ENCODE measurements at places on chromosomes 2 and 18.
A peak's percentile ranks its signal among the peaks of the same experiment; 100 is the strongest.

DNA sequence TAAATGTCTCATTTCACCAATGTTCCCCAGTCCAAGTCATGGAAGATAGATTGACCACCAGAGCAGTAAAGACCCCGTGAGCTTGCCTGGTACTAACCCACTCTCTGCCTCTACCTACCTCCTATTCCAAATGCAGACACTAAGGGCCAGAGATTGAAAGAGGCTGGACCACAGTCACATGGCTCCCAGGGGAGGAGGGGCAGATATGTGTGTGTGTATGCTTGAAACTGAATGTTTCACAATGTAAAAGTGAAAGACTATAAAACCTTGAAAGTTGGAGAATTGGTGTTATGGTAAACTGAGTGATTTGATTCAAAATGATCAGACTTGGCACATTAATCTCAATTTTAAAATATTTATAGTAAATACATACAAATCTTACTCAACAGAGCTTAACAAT is 21.7 kb upstream of the KLHL29 start:
- DNase-seq = no peak

DNA sequence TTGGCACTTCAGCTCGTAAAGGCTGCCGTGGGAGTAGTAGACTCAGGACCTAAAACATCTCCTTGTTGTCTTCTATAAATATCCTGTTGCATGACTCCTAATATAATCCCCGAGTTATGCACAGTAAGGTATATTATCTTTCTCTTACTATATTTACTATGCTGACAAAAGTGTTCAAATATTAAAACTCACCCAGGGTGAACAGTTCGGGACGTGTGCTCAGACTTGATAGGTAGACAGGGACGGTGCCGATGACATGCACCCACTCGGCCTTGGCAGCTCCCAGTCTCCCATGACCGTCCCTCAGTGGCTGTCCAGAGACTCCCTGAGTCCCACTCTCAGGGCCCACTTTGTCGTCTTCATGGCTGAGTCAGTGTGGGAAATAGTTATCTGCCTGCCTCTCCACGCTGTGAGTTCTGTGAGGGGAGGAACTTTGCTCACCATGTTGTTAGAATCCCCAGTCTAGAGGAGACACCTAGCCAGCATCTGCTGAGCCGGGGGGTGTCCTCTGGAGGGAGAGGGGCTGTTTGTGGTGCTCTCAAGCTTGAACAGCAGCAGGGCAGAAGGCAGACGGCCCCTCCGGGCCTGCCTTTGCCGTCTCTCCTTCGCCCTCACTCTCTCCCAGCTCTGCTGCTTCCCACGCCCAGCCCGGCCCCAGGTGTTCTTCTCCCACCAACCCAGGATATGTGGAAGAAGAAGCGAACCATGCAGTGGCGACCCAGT is 75.0 kb downstream of the DGKD start:
- DNase-seq = no peak

- no peak for DNase-seq
Measured at GRCh38 chr18:43193336-43193735, 77.9 kb upstream of the RIT2 start.

- no peak for DNase-seq
Measured at GRCh38 chr2:178530625-178531142, 50.4 kb downstream of the PLEKHA3 start.

GRCh38 chr18:28365411-28365831 is 188.5 kb upstream of the CDH2 start:
- no peak for DNase-seq

- no peak for DNase-seq
Measured at GRCh38 chr2:206260188-206261012, 14.1 kb upstream of the ZDBF2 start.

- no peak for DNase-seq
Measured at GRCh38 chr2:197113275-197113711, 186.8 kb upstream of the PGAP1 start.

GRCh38 chr2:76008001-76008702 is 297.4 kb upstream of the GCFC2 start:
- DNase-seq = no peak

DNA sequence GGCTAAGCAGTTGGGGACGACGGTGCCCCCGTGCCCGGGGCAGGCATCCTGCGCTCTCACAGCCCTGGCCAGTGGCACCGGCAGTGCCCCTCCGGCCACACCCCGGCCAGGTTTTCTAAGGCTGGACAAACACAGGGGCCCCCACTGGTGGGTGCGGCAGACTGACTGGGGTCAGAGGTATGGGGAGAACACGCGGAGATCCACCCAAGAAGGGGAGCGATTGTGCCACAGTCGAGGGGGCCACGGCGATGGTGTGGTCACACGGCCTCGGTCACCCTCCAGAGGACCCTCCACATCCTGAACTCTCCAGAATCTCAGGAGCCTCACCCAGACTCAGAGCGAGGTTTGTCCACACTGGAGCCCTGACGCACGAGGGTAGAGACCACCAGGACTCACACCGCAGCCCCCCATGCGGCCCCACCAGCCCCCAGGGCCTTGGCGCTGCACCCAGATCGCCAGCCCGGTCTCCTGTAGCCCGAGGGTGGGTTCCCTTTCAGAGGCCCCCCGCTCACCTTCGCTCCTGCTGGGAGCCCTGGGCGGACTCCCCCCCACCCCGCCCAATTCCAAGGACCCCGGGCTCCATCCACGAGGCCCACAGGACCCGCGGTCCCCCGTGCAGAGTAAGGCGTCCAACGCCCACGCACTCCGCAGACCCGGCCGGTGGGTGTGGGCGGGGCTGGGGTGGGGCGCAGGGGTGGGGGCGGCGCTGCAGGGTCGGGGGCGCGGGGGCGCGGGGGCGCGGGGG is 15.2 kb downstream of the PDCD1 start:
- no peak for DNase-seq

- DNase-seq = no peak
Measured at GRCh38 chr18:77103187-77103850, 29.3 kb downstream of the MBP start.

DNA sequence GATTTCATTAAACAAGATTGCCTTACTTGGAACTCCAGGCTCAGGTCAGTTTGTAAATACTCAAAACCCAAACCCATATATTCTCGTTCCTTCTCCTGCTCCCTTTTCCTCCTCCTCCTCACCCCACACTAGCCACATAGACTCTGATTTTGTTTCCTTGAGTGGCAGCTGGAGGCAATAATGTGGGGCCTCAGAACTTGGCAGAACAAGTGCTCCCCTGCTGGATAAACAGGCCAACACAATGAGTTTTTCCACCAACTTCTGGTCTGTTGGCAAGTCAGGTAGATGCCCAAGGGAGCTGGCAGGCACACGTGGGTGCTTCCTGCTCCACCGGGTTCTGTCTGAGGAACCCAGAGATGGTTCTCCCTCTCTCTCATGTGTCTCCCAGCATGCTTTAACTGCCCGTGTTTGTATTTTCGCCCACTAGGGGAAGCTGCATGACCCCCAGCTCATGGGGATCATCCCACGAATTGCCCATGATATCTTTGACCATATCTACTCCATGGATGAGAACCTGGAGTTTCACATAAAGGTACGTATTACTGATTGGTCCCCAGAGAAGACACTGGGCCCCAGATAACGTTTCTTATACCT is 61.9 kb downstream of the KIF5C start:
- no peak for DNase-seq

DNA sequence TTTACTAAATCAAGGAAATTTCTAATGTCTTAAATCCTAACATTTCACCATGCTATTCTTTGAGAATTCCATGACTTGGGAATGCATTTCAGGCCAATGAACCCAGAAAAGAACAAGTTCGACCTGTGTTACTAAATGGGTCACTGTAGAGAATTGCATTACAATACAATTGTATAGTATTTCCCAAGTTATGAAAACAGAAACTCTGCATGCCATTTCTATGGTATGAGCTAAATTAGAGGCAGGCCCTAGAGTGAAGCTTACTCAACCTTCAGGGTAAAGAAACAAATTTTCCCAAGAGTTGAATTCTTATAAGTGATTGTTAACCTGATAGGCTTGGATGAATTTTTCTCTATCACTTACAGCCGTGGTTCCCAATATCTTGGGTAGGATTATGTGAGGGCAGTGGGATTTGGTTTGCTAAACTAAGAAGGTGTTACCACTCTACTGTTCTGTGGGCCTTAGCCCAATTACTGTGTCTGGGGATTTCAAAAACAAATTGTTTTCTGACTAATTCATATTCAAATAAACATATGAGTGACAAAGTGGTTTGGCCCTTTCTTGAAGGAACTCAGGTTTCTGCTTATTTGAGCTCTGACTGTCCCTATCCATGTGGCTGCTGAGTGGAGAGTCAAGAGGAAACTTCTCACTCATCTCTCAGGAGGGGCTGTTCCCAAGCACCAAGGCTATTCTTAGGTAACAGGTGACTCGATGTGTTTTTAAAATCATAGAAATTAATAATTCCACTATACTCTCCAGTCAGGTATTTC is 11.2 kb upstream of the SERPINB7 start:
- DNase-seq = no peak

DNA sequence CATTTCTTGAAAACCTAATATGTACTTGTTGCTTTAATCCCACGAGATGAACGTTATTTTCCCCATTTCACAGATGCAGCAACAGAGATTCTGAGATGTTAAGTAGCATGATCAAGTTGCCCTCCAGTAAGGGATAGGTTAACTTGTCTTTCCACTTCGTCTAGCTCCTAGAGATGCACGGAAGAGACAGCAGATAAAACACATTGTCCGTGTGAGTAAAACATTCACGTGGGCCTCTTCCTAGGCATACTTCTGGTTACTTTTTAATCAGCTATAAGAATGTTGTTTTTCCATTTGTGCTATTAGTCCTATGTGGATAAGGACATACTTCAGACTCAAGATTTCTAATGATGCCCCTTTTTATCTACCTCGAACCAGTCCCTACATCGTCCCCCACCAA is 1.2 kb upstream of the ARHGAP28 start:
- DNase-seq = no peak

GRCh38 chr2:223460774-223461211 is 141.4 kb downstream of the SCG2 start:
- peak; percentile 71 for DNase-seq

DNA sequence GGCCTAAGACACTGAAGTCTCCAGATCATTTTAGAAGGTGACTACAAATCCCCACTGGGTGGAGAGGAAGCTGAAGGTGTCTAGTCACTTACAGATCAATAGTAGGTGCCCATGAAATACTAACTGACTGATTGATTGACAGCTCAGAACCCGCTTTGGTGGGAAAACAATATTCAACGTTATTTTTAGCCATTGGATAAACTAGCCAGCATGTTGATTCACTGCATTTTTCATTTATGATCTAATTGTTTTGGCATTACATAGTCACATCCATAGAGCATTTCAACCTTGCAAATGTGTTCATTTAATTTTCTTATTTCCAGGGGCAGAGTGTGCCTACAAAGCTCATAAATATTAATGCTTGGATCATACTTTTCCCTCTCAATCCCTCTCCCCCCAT is 162.3 kb downstream of the MREG start:
- no peak for DNase-seq

GRCh38 chr2:111239107-111239506 is 118.4 kb downstream of the BCL2L11 start:
- DNase-seq = no peak

GRCh38 chr2:9646196-9647030 is 15.6 kb upstream of the YWHAQ start:
- no peak for DNase-seq

GRCh38 chr2:63048367-63049171 is 2.1 kb upstream of the OTX1 start:
- DNase-seq = no peak

GRCh38 chr2:41782306-41783158 is 265.3 kb upstream of the PKDCC start:
- DNase-seq = peak; percentile 29

- no peak for DNase-seq
Measured at GRCh38 chr2:60119778-60120177, 433.7 kb downstream of the BCL11A start.

- DNase-seq = no peak
Measured at GRCh38 chr2:217655651-217656050, 347.1 kb downstream of the TNS1 start.

DNA sequence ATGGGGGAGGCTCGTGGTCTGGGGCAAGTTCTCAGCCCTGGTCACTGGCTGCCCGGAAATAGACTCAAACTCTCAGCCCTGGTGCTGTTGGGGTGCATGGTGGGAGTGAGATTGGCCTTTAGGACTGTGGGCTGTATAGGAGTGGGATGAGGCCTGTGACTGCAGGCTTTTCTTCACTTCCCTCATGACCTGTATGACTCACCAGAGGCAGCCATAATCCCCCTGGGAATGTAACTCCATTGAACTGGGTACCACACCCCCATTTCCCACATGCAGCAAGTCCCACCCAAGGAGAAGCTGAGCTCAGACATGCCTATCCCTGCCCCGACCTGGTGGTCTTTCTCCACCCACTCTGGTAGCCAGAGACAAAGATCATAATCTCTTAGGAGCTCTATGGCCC is 177.7 kb upstream of the OSR1 start:
- no peak for DNase-seq

- DNase-seq = no peak
Measured at GRCh38 chr18:43772907-43773306, 495.6 kb upstream of the SYT4 start.

DNA sequence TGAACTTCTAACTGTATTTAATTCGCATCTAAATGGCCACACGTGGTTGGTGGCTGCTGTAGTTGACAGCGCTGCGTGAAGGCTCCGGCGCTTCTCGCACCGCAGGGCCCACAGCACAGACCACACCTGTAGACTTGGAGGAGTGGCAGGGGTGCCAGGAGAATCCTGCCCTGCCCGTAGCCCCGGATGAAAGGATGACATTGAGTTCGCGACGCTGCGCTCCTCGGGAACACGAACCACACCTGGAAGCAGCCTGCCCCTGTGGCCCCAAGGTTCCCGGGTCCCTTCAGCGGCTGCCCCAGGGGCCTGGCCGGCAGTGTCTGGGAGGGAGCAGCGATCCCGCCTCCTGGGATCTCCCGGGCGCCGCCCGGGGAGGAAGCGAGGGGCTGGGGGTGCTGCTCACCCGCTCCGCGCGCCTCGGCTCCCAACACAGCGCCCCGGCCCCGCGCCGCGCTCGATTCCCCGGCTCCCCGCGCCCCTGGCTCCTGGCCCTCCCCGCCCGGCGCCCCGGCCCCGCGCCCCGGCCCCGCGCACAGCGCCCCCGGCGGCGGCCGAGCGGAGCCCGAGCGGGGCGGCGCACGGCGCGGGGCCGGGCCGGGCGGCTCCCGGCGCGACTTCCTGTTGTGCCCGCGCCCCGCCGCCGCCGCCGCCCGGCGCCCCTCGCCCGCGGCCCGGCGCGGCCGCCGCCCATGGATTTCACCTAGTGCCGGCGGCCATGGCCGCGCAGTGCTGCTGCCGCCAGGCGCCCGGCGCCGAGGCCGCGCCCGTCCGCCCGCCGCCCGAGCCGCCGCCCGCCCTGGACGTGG is at the start of gene RNPEPL1:
Gene RNPEPL1, plus strand, starts transcription at position 613 of the 806 bp plus-strand sequence. Its CDS starts 103 bp downstream, at position 716.
- no peak for DNase-seq

DNA sequence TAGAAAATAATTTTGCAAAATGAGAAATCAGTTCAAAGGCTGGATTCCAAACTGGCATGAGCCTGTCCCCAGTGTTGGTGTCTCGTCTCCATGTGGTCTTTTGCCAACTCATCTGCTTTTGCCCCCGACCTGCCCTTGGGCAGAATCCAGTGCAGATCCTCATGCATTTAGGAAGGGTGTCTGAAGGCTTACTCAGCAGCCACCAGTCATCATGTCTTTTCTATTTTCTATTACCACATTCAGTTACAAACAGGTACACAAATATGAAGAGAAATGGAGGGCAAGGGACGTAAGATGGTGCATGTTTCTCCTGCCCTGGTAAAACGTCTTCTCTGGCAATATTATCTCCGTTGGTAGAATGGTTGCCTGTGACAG is 43.5 kb downstream of the E2F6 start:
- no peak for DNase-seq

Measured in NCI-H446 treated with DMSO at 0.1 percent for 48 hours (cell line).